ENCODE measurements at places on chromosomes 12 and 14.

GRCh38 chr14:52182853-52183252 lies 84.6 kb upstream of the PTGDR start:
- H3K36me3 ChIP-seq, result no peaks in the 10 kb centered on the region
- H3K4me1 ChIP-seq, result peaks cover 16% of the 10 kb centered on the region
- DNase-seq, result no peak

- H3K4me1 ChIP-seq, result no peaks in the 10 kb centered on the region
- no peak overlapping the region for H3K27ac ChIP-seq
- H3K36me3 ChIP-seq, result peaks cover 23% of the 10 kb centered on the region
- H3K27me3 ChIP-seq, result peaks cover 2% of the 10 kb centered on the region
- no peak for DNase-seq
These were observed 360.0 kb upstream of the DCN start for GRCh38 chr12:91542666-91543065.

- H3K27me3 ChIP-seq, result peaks cover 8% of the 10 kb centered on the region
- no peak overlapping the region for H3K4me3 ChIP-seq
- DNase-seq, result no peak
- H3K4me1 ChIP-seq, result peaks cover 6% of the 10 kb centered on the region
- H3K27ac ChIP-seq, result no peak overlapping the region
- H3K36me3 ChIP-seq, result no peaks in the 10 kb centered on the region
These were observed 1124.0 kb upstream of the TMEM132C start for GRCh38 chr12:127143020-127143419.

- no peaks in the 10 kb centered on the region for H3K36me3 ChIP-seq
- H3K4me1 ChIP-seq, result peaks cover 2% of the 10 kb centered on the region
- H3K27me3 ChIP-seq, result no peaks in the 10 kb centered on the region
- no peak overlapping the region for H3K4me3 ChIP-seq
These were observed 109.3 kb downstream of the LGR5 start for GRCh38 chr12:71548893-71549292.

DNA sequence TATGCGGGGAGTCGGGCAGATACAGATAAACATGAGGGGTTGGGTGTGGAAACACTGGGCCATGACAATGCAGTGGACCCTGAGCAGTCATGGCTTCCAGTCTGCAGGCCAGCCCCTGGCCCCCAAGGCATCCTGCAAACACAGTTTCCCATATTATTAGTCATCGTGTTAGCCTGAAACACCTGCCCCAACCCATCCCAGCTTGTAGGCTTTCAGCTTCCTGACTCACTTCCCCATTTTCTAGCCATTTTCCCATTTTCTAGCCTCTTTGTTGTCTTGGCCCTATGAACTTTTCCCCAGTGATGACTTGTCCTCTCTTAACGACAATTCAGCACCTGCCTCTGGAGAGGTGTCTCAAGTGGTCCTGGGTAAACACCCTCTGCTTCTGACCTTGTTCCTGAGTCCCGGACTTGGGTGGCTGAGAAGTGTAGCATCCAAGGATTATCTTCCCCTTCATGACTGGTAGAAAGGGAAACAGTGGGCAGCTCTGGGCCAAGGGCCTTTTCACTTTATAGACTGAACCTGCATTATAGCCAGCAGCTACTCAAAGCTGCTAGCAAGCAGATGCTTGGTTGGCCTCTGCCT lies 4.3 kb upstream of the PGF start:
- peaks cover 1% of the 10 kb centered on the region for H3K27me3 ChIP-seq
- peaks cover 4% of the 10 kb centered on the region for H3K4me1 ChIP-seq
- DNase-seq, result no peak

DNA sequence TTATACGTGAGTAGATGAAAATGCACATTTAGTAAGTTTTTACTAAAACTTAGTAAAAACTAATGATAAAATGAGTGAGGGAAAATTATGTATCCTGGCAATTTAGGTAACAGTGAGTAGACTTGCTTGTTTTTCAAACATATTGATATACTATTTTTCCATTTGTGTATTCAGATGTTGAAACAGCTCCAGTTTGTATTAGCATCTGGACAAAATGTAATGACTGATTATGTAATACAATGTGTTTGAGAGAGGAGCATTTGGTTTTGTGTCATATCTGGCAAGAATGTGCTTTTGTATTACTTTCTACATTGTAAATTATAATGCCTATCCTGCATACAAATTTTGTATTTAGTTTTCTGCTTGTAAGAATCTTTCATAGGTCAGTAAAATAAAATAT lies 5.6 kb downstream of the CNOT2 start:
- H3K36me3 ChIP-seq, result peaks cover 53% of the 10 kb centered on the region
- H3K27me3 ChIP-seq, result no peaks in the 10 kb centered on the region
- no peak for DNase-seq
